ENCODE measurements at places on chromosomes 16 and 17.

- DNase-seq = no peak
Observed at GRCh38 chr17:73973586-73974409, 229.7 kb upstream of the RPL38 start.

DNA sequence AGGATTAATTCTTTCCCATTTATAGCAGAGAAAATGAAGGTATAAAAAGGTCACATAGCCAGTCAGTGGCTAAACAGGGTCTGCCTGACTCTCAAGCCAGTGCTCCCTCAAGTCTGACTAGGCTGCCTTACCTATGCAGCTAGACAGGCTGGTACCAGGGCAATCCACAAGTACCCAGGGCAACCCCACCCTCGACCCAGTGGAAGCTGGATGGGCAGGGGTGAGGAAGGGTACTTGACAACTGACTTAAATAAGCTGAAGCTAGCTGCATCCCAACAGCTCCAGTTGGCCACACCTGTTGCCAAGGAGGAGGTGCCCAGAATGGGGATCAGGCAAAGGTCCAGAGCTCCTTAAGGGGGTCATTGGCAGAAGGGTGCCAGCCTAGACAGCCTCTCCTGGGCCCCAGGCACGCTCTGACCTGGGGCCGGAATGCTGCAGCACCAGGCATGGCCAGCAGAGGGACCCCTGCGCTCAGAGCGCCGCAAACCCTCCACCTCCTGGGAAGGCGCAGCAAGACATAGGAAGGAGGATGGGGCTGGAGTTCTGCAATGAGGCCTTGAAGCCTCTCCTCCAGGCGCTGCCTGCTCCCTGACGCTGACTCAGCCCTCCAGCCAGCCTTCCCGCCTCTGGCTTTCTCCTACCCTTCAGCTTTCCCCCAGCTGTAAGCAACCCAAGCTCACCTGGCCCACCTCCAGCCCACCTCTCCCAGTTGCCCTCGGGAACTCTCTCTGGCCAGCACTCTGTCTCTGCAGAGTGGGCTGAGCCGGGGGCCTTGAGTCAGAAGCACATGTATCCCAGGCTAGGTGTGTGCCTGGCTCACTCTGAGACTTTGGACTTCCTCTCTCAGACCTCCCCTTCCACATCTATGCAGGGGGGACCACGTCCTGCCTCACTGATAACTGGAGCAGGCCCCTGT, 28.8 kb downstream of the MPP2 start:
- peak; percentile 60 for DNase-seq

DNA sequence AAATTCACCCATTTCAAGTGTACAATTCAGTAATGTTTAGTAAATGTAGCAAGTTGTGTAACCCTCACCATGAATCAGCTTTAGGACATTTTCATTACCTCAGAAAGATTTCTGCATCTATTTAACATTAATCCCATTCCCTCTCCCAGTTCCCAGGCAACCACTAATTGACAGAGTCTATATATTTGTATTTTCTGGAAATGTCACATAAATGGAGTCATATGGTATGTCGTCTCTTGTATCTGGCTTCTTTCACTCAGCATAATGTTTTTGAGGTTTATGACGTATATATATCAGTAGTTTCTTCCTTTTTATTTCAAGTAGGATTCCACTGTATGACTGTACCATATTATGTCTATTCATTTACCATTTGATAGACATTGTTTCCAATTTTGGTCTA, 199.8 kb downstream of the CYB561 start:
- no peak for DNase-seq

- peak; percentile 30 for DNase-seq
Observed at GRCh38 chr16:21600031-21600773, 825 bp downstream of the METTL9 start.

GRCh38 chr17:50139950-50140885, 10.3 kb upstream of the SAMD14 start:
- peak; percentile 79 for DNase-seq

- DNase-seq = no peak
Observed at GRCh38 chr16:78633551-78633950, 534.1 kb downstream of the WWOX start.

DNA sequence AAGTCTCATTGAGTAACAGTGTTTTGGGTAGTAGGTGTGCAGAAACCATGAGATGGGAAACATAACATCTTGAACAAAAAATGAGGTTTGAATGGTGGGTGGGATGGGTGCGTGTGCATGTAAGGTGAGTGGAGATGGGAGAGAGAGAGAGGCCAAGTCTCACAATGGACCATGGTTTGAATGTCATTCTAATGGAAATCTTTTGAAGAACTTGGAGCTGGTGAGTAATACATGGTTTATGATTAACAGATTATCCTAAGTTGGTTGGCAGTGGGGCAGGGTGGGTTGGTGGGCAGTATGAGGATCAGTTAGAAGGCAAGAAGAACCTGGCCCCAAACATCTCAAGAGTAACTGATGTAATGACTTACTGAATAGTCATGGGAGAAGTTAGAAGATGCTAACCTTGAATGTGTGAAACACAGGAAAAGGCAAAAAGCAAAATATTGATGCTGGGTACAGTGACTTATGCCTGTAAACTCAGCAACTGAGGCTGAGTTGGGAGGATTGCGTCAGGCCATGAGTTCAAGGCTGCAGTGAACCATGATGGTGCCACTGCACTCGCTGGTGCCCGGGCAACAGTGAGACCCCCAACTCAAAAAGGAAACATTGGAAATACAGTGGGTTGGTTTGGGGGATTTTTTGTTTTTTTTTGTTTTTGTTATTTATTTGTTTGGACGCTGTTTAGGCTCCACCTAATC, 32.7 kb downstream of the ZNF207 start:
- no peak for DNase-seq

DNA sequence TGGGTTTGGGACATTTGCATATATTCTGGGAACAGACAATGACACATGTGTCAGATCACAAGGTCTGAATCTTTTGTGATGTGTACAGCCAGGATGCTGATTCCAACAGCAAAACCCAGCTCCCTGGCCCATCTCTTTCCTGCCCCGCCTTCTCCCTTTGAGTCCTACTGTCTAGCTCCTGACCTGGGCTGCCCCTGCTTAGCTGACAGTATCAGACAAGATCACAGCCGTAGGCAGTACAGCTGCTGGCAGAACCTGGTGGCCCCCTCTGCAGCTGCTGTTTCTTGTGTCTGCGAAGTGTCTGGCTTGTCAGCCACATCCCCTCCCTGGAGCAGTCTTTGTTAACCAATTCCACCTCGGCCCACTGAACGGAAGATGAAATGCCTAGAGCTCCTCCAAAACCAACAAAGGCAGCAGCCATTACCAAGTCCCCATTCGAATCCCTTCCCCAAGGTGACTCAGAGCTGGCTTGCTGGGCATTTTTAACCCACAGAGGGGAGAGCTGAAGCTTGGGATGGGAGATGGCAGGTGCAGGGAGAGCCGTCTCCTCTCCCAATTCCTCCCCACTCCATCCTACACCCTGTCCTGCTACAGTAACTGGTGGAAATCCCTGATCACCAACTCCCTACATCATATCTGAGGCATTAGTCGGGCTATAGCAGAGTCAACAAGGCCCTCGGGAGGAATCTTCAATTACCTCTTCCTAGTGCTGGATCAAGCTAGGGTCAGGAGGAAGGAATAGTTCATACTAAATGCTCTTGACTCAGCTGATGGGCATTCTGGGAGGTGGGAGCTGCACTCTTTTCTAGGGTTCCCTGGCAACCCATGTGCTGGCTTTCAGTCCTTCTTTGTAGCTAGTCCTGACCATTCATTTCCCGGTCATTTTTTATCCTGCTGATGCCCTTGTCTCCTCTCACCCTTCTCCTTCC, 5.8 kb downstream of the PIPOX start:
- DNase-seq = no peak

- DNase-seq = no peak
Observed at GRCh38 chr17:33804401-33804800, 450.7 kb upstream of the CCL2 start.

DNA sequence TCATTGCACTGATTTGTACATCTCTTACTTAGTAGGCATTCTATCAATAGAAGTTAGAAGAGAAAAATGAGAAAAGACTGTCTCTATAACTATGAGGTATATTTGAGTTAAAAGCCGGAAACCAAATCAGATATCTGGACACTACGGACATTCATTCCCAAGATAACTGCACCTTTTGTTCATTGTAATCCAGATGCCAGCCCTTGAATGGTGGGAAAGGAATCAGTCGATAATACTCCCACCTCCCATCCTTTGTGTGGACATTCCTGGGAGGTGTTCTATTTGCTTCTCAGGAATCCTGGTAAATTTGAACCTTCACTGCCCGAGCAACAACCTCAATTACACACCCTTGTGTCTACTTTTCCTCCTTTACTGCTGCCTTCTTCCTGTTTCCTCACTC, 225.2 kb downstream of the CHD9NB start:
- no peak for DNase-seq

DNA sequence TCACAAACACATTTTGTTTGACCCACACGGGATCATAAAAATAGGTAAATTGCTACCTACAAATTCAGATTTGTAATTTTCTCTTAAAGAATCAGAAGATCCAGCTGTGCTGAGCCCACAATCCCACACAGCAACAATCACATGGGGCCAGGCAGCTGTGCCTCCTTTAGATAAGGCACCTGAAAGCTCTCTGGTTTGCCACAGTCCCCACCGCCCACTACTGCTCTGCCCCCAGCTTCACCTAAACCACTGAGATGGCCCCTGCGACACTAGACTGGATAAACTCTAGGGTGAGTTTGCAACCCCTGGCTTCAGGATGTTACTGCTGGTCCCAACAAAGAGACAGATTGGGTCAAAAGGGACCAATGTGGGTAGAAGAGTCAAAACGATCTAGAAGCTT, 96.8 kb downstream of the GSG1L start:
- DNase-seq = no peak

DNA sequence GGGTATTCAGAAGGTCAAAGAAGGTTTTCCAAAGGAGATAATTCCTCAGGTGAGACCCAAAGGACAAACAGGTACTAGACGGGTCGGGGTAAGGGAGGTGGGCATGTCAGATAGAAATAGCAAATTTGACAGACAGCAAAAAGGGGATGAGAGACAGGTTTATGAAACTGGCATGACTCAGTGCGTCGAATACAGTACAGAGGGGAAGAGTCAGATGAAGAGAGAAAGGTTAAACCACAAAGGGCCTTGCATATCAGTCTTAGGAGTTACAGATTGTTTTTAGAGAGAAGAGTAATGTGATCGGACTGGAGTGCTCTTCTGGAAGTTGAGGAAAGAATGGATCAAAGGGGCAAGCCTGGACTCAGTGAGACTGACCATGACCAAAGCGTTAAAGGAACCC, 88.4 kb downstream of the ZZEF1 start:
- DNase-seq = no peak

GRCh38 chr17:39715375-39716072, 14.8 kb downstream of the MIEN1 start:
- DNase-seq = no peak

GRCh38 chr16:90053902-90054500, 23.1 kb downstream of the PRDM7 start:
- no peak for DNase-seq

DNA sequence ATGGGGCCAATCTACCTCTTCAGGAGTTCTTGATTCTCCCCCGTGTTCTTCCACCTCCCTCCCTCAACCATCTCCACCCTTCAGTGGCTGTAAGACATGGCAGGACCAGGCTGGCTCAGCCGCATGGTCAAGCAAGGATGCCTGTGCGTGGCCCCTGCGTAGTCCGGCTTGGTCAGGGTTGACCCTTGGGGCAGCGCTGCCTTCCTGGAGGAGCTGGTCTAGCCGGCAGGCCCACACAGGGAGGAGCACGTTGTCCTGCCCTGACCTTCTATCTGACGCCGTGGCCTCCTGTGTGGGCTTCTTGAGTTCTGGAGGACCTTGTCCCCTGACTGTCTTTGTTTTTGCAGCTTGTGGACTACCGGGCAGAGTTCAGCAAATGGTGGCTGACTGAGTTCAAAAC, 169.8 kb downstream of the DNAH9 start:
- no peak for DNase-seq

DNA sequence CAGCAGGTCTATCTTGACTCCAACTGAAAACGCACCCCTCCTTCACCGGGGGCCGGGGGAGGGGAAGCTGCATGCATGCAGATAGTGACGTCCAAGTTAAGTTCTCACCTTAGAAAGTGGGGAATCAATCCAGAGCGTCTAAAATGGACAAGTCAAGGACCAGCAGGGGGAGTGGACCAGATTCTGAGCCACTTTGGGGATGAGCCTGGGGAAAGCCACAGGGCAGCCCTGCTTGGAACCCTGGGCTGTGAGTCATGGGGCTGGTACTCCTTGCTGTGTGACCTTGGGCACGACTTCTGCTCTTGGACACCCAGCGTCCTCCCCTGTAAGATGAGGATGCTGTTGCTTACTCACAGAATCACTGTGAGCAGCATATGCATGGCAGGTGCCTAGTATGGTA, 9.1 kb downstream of the TNFRSF13B start:
- no peak for DNase-seq

DNA sequence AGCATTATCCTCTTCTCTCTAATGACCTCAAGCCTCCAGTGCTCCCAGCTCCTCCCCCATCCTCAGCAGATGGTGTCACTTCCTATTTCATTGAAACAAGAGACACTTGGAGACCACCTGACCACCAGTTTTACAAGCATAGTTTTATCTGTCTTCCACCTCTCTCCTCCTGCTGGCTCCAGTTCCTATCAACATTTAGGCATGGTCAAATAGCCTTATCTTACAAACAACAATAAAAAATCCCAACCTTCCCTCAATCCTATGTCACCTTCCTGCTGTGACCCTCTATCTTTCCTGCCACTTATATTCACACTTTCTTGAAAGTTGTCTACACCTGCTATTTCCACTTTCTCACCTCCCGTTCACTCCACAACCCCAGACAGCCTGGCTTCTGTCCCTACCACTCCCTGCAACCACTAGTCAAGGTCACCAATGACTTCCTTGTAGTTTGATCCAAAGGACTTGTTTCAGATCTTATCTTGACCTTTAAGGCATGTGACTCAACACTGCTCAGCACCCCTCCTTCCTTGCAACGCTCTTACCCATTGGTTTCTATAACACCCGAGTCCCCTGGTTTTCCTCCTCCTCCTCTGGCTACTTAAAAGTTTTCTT, 4.3 kb upstream of the NTN1 start:
- DNase-seq = no peak

- peak; percentile 37 for DNase-seq
Observed at GRCh38 chr17:58120195-58120822, 27.9 kb upstream of the OR4D1 start.

- DNase-seq = no peak
Observed at GRCh38 chr17:18122990-18123753, 14.6 kb downstream of the MYO15A start.

DNA sequence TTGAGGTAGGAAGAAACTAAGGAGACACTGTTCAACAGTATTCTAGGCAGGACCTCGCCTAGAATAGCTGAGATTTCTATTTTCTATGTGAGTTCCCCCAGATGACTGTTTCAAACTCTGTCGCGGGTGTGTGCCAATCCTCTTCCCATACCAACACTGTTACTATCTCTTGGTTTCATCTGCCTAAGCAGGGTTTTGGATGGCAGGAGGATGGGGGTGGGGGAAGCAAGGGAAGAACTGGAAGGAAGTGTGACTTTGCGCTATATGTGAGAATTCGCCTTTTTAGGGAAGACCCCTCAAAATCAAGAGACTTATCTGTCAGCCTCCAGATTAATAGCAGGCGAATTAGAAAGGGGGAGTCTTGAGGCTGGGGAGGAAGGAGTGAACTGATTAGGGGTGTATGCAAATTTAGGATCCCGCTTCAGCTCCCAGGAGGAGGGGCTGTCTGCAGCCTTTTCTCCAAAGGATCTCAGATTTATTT, 521 bp upstream of the G6PC3 start:
- no peak for DNase-seq
